ENCODE measurements at places on chromosomes 2 and 18.

DNA sequence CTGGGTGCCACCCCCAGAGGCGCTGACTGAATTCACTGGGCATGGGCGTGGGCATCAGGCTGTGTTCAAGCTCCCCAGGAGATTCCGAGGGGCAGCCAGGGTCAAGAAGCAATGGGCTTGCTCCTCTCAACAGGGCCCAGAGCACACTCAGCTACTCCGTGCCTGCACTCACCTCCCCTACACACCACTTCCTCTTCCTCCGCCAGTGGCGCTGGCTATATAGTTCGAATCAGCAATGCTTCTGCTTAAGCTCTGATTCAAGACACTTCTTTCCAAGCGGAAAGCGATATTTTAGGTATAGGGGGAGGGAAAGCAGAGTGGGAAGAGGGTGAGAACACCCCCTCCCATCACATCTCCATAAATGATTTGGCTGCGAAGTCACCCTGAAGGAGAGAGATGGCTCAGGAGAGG is 42.1 kb downstream of the CRACDL start:
- DNase-seq: no peak

GRCh38 chr2:205338156-205338555 is 344.1 kb upstream of the NRP2 start:
- DNase-seq: no peak

GRCh38 chr18:10490401-10491165 is 35.2 kb upstream of the NAPG start:
- DNase-seq: peak; percentile 60

GRCh38 chr2:173630425-173631126 is 275.9 kb downstream of the CDCA7 start:
- no peak for DNase-seq

DNA sequence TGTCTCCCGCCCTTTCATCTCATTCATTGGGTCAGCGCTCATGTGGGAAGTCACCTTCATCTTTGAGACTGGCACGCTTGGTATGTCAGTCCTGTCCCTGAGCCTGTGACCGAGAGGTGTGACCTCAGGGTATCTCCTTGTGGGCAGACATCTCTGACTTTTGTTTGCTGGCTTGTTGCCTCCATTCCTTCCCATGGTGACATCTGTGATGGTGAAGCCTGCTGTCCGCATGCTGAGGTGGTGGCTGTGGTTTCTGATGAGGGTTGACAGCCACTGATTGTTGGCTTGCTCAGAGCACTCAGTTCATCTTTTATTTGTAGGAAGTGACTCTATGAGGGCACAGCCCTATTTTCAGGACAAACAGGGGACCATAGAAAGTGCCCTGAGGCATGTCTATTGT is 139.2 kb downstream of the SLC4A3 start:
- no peak for DNase-seq

GRCh38 chr2:113720167-113720566 is 36.3 kb downstream of the SLC35F5 start:
- peak; percentile 71 for DNase-seq

DNA sequence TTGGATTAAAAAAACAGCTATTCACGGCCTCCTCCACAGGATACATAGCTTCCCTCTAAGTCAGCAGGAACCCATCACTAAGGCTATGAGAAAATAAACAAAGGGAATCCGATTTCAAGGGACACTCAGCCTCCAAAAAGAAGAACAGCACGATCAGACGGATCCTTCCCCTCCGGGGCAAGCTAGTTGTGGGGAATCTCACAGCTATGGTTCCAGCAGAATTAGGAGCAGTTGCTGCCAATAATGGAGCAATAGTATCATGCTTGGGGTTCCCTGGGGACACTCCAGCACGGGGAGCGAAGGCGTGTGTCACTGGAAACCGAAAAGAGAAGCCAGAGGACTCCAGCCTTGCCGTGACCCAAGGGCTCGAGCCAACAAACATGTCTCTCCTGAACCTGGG is 163.1 kb downstream of the TTC32 start:
- DNase-seq: no peak

DNA sequence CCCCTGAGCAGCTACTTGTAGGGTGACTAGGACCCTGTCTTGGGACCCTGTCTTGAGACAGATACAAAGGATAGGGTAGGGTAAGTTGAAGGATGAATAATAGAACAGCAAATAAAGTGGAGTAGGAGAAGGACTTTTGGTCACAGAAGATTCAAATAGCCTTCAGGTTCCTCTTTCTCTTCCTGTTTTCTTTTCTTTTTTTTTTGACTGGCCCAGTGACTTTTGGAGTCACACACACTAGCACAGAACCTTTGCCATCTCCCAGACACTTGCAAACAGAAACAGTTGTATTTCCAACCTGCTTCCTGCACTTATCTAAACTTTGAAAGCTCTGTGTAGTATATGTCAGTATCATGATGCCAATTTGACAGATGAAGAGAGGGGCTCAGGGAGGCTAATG is 108.2 kb downstream of the TDRD15 start:
- DNase-seq: no peak
